Colonic mucosa (tissue), 4 donors: ENCODE measurements at places on chromosomes 12 and 14. TPM values are rescaled to one million over a fixed set of nuclear protein-coding genes. Genes with fewer than 3 reads are reported as not detected.

BCL7A gene
- 7.0 TPM for total RNA-seq

CORO1C gene
- 112 TPM for total RNA-seq

A2M gene
- total RNA-seq = 201 TPM

ALDH1L2 gene
- 2.2 TPM for total RNA-seq

TSPAN19 gene
- not detected for total RNA-seq

TSHR gene
- total RNA-seq = 0.25 TPM

- DNase-seq = no peak
These were observed 447.6 kb upstream of the SEL1L start for GRCh38 chr14:81981307-81981675.

- DNase-seq = peak; percentile 68
These were observed 65.9 kb downstream of the DAAM1 start for GRCh38 chr14:59254146-59254910.

DNA sequence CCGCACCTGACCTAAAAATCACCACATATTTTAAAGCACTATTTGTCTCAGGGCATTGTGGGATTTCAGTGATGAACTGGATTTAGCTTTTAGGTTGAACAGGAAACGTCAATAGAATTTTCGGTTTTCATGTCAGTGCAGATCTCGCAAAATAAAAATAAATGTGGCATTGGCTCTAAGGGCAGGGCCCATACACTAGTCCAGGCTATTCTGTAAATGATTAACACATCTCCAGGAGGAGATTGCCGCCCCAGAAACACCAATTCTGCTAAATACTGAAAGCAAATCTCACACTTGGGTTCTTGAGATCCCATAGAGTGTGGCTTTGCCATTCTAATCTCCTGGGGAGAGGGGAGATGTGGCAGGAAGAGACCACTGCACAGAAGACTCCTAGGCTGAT is 1494.0 kb upstream of the TMEM132C start:
- no peak for DNase-seq

DNA sequence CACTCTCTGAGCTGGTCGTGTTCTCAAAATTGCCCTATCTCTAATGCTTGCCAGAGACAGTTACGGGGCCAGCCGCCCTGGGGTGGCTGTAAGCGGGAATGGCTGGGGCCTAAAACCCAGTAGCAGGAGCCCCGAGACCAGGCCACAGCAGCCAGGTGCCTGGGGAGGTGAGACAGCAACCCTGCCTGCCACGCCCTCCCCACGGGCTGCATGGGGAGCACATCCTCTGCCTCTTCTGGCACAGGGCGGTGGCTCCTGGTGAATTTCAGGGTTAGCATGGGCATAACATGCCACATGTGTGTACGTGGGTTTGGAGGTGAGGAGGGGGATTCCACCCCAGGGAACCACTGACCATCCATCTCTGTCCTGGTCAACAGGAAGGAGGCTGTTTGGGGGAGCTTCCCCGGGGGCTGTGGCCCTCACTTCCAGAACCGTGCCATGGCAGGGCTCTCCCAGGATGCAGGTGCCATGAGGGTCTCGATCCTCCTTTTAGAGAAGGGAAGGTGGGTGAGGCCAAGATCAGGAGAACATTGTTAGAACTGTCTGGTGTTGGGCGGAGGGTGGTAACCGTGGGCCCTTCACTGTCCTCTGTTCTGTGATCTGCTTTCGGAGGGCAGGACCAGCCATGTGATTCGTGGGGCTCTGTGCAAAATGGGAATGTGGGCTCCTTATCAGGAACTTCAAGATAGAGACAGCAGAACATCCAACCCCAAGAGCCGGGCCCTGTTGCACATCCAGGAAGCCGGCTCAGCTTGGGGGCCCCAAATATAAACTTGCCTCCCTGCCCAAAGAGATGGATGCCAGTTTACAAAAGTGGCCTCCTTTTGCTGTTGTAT is 312.2 kb upstream of the DIO3 start:
- DNase-seq = peak; percentile 11

DNA sequence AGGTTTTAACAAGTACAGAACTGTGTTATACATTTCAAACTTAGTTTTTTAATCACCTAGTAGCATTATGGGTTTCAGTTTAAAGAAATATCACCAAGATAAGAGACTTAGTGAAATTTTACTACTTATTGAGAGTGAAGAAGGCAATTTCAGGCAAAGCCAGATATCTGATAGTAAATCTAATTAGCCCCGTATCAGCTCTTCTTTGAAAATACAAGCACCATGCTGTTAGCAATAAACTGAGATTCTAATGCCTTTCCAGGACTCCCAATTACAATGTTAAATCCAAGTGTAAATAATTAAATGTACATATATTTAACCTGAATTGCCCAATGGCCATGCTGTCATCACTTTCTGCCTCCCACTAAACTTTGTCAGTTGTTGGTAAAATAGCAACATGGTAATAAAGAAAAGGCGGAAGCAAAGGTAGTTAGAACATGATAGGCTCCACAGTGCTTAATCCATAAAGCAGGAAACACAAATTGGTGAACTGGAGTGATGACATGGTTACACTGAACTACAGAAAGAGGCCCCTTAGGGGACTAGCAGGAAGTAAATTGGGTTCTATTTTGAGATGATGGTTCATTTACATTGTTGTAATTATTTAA is 646.1 kb downstream of the C12orf50 start:
- DNase-seq = no peak

DNA sequence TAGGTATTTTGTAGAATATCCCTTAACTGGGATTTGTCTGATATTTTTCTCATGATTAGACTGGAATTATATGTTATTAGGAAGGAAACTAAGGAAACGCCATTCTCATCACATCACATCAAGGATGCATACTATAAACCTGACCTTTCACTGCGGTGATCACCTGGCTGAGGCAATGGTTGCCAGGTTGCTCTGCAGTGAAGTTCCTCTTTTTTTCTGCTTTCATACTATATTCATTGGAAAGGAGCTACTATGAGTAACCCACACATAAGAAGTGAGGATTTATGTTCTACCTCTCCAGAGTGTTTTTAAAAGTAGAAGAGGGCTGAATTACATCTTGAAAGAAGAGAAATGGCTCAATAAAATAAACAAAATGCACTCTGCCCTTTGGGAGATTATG is 31.0 kb upstream of the GRIP1 start:
- DNase-seq = no peak

DNA sequence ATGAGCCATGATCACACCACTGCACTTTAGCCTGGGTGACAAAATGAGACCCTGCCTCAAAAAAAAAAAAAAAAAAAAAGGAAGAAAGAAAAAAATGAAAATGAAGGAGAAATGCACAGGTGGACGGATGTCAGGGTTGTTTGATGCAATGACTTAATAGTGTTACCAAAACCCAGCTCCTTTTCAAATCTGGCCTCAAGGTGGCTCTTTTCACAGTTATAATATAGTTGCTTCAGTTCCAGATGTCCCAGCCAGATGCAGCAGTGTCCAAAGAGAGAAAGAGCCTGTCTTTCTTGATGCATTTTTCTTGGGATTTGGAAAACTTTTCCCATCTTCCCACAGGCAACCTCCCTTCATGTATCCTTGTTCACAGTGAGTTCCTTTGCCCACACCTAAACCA is 36.5 kb downstream of the KCNMB4 start:
- DNase-seq = no peak

DNA sequence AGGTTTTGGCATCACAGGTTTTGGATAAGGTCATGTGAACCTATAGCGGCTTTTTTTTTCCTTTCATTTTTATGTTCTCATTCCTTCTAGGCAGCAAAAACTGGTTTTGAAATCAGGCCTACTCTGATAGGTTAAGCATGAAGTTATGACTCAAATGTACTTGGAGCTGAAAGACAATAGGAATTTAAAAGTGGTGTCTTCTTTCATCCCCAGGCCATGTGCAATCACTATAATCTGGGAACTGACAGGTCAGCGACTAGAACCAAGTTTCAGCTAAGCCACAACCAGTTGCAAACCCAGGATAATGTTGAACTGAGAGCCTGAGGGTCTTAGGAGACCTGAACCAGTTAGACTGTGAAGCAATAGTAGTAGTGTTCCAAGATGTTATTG is 74.3 kb downstream of the ANO6 start:
- DNase-seq = no peak

GRCh38 chr12:29230800-29231560 is 81.9 kb downstream of the FAR2 start:
- no peak for DNase-seq

GRCh38 chr14:93765155-93765554 is 23.1 kb downstream of the PRIMA1 start:
- no peak for DNase-seq

- DNase-seq = no peak
These were observed 11.1 kb downstream of the SSH1 start for GRCh38 chr12:108846290-108846701.

GRCh38 chr12:116697305-116697704 is 40.6 kb downstream of the SPRING1 start:
- DNase-seq = peak; percentile 27

DNA sequence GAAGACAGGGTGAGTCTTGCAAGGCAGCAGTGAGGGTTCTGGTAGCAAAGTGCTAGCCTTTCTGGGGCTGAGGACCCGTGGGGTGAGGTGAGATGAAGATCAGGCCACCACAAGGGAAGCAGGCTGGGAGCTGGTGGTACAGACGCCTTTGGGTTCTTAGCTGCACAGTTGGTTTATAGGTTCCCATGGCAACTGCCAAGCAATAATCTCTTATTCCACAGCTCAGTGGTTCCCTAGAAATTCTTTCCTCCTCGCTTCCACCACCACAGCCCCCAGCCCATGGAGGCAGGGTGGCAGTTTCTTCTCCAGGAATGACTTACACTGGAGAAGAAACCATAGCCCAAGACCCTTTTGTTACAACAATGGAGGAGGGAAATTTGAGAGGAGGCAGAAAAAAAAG is 82.1 kb downstream of the CMKLR1 start:
- no peak for DNase-seq

DNA sequence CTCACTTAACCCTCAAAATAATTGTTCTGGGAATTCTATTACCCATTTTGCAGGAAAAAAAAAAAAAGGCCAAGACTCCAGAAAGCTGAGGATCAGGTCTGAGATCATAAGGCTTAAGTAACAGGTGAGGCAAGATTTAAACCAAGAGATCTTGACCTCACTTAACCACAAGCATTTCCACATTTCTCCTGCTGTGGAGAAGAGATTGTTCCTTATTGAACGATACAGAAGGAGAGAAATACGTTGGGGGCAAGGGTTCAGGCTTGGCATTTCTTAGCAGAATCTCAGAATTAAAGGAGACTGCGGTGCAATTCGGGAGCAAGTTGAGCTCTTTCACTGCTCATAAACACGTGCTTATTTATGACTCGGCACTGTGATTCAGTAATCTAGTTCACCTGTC is 885.3 kb upstream of the TMEM132C start:
- no peak for DNase-seq

DNA sequence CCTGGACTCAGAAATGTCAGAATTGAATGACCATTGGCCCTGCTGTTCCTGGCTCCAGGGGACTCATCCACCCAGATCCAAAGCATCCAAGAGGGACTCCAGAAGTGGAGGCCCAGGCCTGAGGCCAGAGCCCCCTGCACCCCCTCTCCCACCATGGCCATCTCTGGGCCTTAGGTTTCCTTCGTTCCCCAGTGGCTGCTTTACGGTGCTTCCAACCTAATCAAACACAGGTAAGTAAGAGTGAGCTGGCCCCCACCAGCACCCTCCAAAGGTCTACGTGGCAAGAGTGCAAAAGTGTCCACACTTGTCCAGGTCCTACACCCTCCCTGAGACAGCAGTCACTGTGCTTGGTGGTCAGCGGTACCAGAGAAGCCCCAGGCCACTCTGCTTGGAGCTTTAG is 139.0 kb downstream of the DPF3 start:
- DNase-seq = peak; percentile 7

DNA sequence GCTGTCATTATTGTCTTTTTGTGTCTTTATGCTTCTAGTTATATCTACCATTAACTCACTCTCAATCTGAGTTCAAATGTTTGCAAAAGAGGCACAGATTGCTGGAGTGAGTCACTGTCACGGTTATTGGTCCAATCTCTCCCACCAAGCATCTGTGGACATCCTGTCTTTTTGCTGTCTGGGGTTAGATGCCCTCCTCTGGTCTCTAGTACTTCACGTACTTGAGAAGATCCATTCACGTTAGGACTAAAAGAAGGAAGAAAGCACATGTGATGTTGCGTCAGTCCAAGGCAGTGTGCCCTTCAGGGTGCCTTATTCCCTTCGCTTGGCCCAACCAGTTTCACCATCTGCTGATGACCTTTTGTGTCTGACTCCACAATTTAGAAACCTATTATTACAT is 72.3 kb upstream of the STXBP6 start:
- DNase-seq = no peak

DNA sequence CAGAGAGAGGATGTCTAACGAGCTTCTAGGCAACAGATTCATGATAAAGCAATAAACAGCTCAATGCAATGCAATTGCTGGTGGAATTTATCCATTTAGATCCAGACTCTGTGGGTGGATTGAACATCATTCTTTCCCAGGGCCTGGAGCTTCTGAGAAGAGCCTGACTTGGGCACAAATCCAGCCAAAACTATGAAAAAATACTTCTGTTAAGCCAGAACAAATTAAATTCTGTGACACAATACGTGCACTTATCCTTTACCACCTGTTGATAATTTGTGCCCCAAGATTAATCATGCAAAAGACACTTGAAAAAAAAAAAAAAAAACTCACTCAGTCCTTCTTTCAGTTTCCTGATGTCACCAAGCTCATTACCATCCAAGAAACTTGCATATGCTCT is 446.0 kb upstream of the DCN start:
- DNase-seq = no peak

DNA sequence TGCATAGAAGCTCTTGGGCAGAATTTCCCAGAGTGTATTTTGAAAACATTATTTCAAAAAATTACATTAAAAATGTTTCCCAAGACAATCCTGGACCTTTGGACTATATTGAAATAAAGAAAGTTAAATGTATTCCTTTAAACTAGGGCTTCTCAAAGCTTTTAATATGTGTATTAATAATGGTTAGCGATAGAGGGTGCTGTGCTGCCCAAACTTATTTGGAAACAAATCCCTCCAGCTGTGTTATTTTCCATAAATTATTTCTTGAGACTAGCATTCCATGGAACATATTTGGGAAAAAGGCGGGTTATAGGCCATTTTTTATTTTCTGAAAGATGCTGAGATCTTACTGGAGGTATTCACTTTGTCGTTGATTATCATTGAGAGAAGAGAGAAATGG is 397.8 kb upstream of the MIS18BP1 start:
- DNase-seq = no peak

- peak; percentile 45 for DNase-seq
These were observed 13.1 kb downstream of the KRT83 start for GRCh38 chr12:52307836-52308805.

DNA sequence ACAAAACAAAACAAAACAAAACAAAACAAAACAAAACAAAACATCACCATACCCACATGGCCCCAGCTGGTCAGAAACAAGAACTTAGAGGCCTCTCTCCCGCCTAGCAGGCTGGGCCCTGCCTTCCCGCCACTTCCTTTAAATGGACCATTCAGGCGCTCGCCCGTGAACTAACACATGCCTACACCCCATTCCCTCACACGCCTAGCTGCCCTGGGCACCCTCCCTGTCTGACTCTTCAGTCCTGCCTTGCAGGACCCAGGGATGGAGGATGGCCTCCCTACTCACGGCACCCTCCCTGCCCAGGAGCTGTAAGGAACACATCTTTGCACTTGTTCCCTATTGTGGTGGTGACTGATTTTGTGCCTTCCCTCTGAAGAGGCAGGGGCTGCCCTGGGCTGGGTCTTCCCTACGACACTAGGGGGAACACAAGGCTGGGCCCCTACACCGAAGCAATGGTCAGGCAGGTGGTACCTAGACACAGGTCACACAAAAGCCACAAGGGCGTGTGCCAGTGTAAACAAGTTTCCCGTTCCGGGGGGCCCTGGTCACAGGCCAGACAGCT is 21.5 kb downstream of the P2RX2 start:
- no peak for DNase-seq

- DNase-seq = no peak
These were observed 156.3 kb downstream of the TMX1 start for GRCh38 chr14:51396222-51396815.

GRCh38 chr14:72625689-72626088 is 268.2 kb downstream of the DPF3 start:
- DNase-seq = no peak
